ENCODE measurements at places on chromosomes 12 and 14. TPM values are rescaled to one million over a fixed set of nuclear protein-coding genes. Genes with fewer than 3 reads are reported as not detected.

ACRBP gene
- 1.2 TPM for total RNA-seq

DNA sequence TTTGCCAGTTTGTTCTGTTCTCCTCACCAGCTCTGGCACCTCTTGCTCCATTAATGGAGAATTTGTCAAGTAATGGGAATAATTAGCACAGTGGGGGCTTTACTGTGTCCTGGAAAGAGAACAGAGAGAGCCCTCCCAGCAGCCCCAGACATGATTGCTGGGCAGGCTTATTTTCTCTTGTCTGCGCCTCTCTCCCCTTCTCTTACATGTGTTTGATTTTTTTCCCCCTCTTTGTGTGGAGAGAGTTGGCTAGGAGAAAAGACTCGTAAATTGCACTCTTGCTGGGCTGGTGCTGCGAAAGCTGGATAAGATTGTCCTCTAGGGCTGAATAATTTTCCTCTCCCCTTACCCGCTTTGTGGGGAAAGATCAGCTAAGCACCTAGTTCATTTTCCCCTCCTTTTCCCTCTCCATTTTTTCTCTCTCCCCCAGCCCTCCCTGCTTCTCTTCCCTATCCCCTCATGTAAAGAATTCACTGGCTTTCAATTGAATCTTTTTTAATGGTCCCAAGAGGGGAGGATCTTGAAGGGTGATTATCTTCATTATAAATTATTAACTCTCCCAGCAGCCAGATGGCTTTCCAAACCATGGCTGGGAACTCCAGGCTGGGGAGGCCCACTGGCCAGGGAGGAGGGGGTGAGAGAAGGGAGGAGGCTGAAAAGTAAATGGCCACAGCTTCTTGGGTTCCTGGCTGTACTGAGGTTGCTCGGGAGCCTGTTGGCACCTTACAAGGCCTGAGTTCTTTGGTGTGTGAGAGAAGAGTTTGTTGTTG is 62.2 kb downstream of the NRXN3 start:
- no peak for DNase-seq

DNA sequence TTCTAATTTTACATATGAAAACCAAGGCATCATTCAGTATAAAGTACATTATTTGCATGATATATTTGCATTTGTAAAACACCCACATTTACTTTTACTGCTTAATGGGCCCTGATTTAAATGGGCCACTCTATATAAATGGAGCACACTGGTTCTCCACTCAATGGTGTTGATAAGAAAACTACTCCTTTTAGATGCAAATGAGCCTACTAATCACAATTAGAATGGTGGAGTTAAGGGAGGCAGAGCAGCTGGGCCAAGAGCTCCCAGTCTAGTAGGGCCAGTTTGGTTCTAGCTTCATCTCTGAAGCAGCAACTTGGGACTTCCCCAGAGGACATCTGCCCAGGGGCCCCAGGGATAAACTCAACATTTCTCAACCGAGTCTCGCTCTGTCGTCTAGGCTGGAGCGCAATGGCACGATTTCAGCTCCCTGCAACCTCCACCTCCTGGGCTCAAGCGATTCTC is 120.7 kb downstream of the FOXN3 start:
- DNase-seq, result no peak

GRCh38 chr12:2080604-2081003 is 27.8 kb downstream of the CACNA1C start:
- DNase-seq, result no peak

DNA sequence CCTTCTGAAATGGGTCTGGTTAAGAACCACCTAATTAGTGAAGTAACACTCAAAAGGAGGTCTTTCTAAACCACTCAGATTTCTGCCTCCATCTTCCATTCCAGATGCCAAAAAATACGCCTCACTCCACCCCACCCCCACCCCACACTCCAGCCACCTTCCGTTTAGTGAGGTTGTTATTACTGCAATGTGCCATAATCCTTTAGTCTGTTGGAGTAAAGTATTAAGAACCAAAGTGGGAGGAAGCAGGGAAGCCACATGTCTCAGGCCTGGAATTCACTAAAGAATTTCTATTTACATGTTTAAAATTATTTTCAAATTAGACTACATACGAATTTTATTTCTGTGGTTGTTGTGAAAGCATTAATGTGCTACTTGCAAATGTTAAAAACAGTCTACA is 7.4 kb downstream of the KIF21A start:
- DNase-seq, result no peak

DNA sequence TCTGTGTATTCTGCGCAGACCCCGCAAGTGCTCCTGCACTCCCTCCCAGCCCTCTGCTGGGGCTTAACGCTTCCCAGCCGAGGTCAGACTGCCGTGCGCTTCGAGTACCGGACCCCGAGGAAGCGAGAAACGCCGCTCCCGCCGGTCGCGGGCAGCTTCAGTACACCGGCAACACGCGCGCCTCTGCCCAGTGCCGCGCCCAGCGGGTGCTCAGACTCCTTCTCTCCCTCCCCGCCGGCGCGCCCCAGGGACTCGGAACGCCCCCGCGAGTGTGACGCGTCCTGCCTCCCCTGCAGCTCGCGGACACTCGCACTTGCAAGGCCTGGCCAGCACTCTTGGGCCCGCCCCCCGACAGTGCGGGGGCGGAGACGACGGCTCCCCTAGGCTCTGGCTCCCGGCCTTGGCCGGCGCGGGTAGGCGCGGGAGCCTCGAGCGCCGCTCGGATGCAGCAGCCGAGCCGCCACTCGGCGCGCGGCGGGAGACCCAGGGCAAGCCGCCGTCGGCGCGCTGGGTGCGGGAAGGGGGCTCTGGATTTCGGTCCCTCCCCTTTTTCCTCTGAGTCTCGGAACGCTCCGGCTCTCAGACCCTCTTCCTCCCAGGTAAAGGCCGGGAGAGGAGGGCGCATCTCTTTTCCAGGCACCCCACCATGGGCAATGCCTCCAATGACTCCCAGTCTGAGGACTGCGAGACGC is at the start of gene PTGER2:
TSS of gene PTGER2 (plus strand) at position 410 of the 692 bp plus-strand sequence. CDS start at position 647, 237 bp downstream.
- peak; percentile 90 for DNase-seq

- peak; percentile 72 for DNase-seq
Measured at GRCh38 chr14:75279153-75279762, 630 bp downstream of the FOS start.

GRCh38 chr12:46915082-46915481 is 89.3 kb upstream of the SLC38A4 start:
- DNase-seq, result no peak

STYK1 gene
- not detected for total RNA-seq

- no peak for DNase-seq
Measured at GRCh38 chr12:90129366-90130030, 420.9 kb upstream of the ATP2B1 start.

- no peak for DNase-seq
Measured at GRCh38 chr12:3225796-3226180, 148.6 kb downstream of the TSPAN9 start.
